ENCODE measurements at places on chromosomes 3 and 15.

DNA sequence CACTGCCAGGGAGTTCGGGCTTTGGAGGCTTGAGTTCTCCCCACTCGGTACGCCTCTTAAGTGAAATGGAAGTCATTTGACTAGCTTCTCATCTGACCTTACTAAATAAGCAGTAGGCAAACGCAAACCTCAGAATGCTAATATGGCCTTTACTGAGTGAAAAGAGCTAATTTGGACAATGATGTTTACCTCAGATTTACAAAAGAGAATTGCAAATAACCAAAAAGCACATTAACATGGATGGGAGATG, 1.6 kb upstream of the RNU6-1 start:
- DNase-seq = no peak

GRCh38 chr3:150906461-150906860, 1.2 kb upstream of the MINDY4B start:
- DNase-seq = no peak

DNA sequence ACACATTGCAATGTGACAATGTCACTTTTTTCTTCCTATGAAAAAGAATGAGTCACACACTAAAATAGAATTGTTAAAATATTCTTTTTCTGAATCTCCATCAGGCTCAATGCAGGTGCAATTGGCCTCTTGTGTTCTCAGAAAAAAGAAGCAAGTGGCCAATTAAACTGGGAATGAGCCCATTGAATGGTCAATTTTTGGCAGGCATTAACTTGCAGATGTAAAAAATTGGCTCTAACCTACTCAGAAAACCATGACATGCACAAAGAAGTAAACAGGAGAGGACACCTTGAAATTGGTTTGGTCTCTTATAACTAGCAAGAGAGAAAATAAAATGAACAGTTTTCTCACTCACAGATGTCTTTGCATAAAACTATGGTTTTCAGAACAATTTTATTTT, 820.8 kb downstream of the TBL1XR1 start:
- DNase-seq = no peak

- peak; percentile 94 for DNase-seq
Observed at GRCh38 chr3:186783058-186783730, at the start of gene EIF4A2. Gene EIF4A2 (plus strand): TSS chr3:186783577. CDS start chr3:186783611, 34 bp downstream.

DNA sequence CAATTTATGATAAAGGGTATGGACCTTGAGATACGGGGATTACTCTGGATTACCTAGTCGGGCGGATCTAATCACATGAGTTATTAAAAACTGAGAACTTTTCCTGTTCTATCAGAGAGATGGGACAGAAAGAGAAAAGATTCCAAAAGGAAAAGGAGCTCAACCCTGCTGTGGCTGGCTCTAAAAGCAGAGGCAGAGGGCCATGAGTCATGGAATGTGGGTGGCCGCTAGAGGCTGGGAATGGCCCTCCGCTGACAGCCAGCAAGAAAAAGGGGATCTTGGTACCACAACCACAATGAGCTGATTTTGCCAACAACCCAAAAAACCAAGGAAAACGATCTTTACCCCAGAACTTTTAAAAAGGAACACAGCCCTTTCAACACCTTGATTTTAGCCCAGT, 210.0 kb downstream of the MAGI1 start:
- DNase-seq = no peak

GRCh38 chr15:37100109-37100965, at the start of gene MEIS2:
Gene MEIS2 (minus strand): TSS chr15:37100549. CDS start chr15:37099466, 1,083 bp downstream.
- peak; percentile 72 for DNase-seq

Measured in GM10248 (cell line).